ENCODE measurements at places on chromosomes 4 and X. TPM values are rescaled to one million over a fixed set of nuclear protein-coding genes. Genes with fewer than 3 reads are reported as not detected.

DNA sequence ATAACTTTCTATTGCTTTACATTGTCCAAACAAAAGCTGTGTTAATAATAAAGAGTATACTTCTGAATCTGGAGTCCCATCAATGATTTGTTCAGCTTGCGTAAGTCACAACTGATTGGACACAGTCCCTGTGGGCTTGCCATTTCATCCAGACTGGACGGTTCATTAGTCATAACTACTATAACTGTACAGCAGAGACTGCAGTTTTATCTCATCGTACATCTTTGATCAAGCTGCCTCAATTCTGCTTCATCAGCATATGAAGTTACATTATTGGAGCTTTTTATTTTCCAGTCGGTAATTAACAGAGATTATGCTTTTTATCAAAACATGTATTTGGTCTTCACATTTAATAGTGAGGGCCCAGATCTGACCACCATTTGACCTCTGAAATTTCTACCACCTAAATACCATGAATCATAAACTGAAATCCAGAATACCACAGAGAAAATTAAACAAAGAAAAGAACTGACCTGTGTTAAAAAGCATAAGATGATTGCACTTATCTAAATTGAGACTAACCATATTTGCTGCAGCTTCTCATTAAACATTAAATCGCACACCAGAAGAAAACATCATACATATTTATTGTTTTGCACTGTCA is 12.5 kb upstream of the MAB21L2 start:
- no peak for DNase-seq

GRCh38 chr4:147088146-147088545 is 142.5 kb upstream of the TTC29 start:
- no peak for DNase-seq

DNA sequence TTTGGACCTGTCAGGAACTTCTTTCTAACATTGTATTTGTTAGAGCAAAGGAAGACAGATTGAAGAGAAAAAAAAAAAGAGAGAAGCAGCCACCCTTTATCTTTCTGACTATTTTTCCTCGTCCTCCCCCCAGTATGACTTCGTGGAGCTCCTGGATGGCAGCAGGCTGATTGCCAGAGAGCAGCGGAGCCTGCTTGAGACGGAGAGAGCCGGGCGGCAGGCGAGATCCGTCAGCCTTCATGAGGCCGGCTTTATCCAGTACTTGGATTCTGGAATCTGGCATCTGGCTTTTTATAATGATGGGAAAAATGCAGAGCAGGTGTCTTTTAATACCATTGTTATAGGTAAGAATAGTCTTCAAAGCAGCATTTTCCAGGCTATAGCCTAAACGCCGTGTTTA is 237.7 kb downstream of the DCTD start:
- DNase-seq = no peak

DNA sequence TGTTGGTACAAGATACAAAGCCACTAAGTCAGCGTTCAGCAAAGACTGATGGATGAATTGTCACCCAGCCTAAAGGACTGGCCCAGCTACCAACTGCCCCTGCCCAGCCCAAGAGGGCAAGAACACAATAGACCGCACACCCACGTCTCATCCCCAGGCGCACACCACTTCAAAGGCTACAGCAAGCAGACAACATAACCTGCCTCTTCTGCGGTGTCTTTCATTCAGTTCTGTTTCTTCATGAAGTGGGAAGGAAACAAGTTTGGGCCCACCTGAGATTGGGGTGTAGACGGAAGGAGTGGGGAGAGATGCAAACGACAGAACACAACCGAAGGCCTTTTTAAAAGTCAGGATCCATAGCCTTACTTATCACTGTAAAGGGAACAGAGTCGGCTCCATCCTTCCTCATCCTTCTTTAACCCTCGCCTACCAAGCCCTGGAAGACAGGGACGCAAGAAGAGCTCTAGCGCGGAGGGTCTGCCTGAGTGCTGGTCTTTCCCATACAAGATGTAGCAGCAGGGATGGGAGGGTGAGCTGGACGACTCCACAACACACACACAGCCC is 691 bp downstream of the SCARB2 start:
- DNase-seq = no peak

DNA sequence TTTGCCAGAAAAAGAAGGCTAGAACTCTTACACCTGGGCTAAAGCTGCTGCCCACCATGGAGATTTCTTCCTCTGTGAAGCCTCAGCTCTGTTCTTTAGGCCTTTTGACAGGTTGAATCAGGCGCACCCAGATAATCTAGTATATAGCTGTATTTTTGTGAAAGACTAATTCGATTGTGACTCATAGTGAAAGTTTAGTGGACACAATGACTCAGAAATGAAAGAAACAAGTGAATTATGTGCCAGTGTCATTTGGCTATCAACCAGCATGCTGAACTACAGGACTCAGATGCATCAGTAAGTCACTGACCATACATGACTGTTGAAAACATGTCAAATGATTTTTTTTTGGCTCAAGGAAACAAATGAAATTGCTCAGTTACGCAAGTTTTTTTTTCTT is 425.4 kb downstream of the SLITRK2 start:
- no peak for DNase-seq

DNA sequence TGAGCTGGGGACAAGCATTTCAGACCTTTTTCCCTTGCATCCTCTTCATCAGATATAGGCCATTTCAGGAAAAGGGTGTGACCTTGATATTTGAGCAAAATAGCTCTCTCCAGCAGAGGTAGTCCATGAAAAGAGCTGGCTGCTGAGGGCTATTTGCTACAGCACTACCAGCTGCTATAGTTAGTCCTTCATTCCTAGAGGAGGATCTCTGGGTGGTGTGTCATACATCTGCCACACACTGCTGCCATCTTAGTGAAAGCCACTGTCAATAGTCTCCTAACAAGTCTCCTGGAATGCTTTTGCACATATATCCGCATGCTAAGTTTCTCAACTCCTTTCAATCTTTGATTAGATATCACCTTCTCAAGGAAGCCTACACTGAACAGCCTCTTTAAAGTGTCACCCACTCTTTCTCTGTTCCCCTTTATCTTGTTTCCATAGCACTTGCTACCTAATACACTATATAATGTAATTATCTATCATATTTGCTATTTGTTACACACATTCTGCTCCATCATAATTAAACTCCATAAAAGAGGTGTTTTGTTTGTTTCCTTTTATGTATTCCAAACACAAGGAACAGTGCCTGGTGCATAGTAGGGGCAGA is 131.9 kb downstream of the TBC1D19 start:
- no peak for DNase-seq

GRCh38 chrX:133648594-133648993 is 233.3 kb upstream of the GPC4 start:
- no peak for DNase-seq

GRCh38 chr4:22941688-22942375 is 249.1 kb downstream of the GBA3 start:
- DNase-seq = no peak

DNA sequence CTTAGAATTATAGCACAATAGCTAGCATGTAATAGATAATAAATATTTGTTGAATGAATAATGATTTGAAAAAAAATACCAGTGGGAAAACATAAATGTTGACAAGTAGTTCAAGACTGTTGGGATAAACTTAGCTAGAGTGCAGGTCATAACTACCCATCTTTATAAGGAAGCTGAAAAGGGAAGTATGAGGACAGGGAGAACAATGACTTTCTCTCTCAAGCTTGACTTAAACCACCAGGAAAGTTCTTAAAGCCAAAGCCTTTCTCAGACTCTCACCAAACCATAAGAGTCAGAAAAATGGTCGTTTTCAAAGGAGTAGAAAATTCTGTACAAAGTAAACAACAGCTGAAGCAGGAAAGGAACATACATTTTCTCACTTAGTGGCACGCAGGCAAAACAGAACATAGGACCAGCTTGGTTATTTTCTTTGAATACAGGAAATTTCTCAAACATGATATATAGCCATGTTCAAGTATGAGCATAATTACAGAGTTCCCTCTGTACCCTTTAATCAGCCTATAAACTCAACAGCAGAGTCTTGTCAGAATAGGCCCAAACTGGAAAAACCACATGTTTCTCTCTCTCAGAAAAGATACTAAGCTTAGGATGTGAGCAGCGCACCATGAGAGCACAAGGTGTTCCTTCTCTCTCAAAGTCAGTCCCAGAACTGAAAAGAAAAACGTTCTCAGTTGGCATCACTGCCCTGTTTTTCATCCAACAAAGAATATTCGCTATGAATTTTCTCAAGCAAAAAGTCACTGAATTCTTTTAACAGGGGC is 28.7 kb downstream of the MAPK10 start:
- no peak for DNase-seq

GRCh38 chrX:22594766-22595165 is 322.1 kb downstream of the CBLL2 start:
- DNase-seq = no peak

GRCh38 chr4:52051615-52052474 is 741 bp downstream of the SPATA18 start:
- peak; percentile 92 for DNase-seq

GRCh38 chrX:12994321-12994720 is 19.4 kb downstream of the TMSB4X start:
- no peak for DNase-seq

GRCh38 chr4:98399915-98400314 is 138.7 kb downstream of the RAP1GDS1 start:
- DNase-seq = no peak

- DNase-seq = no peak
Measured at GRCh38 chr4:173280998-173281397, 53.2 kb downstream of the HMGB2 start.

DNA sequence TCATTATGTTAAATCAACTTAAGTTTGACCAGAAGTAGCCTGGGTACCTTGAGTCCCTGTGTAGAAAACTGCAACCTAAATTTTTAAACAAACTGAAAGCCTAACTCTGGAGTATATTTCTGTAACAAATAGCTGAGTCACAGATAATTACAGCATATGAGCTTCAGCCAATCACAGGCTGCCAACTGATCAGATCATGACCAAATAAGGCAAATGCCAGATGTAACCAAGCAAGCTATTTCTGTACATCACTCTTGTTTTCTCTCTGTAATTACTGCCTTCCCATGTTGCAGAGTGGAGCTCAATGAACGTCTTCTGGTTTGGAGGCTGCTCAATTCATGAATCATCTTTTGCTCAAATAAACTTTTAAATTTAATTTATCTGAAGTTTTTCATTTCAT is 980.9 kb upstream of the DIAPH2 start:
- no peak for DNase-seq

- no peak for DNase-seq
Measured at GRCh38 chr4:137621056-137621455, 88.8 kb upstream of the PCDH18 start.

DNA sequence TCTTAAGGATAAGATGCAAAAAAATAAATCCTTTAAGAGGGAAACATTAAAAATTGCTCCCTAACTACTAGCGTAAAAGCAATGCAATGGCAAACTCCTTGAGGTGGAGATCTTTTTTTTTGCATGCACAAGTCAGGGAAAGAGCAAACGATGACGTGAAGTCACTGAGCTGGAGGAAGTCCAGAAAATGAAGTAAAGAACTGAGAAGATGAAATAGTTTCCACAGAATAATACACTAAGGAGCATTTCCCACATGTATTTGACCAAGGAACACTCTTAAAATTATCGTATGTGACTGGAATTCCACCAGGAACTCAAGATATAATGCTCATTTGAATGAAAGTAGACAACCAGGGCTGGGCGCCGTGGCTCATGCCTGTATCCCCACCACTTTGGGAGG is 21.0 kb upstream of the DOCK11 start:
- DNase-seq = no peak

- no peak for DNase-seq
Measured at GRCh38 chrX:118250445-118250844, 95.5 kb upstream of the WDR44 start.

- DNase-seq = no peak
Measured at GRCh38 chr4:78345237-78345636, 206.3 kb upstream of the ANXA3 start.

- no peak for DNase-seq
Measured at GRCh38 chr4:112818594-112818965, 181.6 kb downstream of the LARP7 start.

GRCh38 chr4:154626793-154627484 is 14.5 kb upstream of the FGG start:
- peak; percentile 46 for DNase-seq

DNA sequence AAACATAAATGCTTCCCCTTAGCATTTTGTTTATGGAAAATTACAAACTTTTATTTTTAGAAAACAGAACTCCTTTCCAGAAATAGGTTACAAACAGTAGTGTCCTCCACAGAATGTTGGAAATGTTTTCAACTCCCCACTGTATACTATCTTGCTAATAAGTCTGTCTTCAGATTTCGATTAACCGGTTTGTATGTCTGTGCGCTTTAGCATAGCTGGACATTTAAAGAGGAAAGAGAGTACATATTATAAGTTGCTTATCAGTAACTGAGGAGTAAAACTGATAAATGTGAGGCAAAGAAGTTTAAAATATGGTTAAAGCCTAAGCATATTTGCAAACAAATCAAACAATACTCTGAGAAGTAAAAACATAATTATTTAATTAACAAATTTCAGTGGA is 3.4 kb downstream of the CXCL8 start:
- DNase-seq = no peak

GRCh38 chr4:26420438-26420837 is 69.8 kb downstream of the CCKAR start:
- DNase-seq = no peak

DNA sequence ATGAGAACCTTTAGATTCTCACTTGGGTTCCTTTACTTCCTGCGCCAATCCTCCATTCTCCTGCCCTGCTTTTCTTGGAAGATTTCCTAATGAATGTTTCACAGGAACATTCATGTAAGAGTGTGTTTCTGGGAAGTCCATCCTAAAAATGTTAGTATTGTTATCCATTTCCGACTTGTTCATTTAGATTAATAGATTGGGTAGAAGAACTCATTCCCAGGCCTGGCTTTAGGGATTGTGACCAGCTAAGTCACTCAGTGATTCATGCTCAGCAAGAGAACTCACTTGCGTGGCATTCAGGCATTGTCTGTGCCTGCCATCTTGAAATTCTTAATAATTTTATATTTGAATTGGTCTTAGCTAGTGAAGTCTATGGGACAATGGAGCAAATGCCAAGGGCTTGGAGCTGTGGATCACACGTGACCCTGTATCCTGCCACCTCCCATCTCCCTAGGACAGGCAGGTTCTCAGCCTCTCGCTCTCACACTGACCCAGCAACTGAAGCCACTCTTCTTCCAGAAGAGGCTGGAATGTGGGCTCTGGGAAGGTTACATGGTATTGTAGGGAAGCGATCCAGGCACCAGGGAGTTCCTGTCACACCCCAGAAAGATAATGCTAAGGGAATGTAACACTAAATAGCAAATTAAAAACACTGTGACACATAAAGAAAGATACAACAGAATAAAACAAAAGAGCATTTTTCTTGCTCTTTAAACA is 562.1 kb downstream of the TMA16 start:
- DNase-seq = no peak

GRCh38 chr4:144645102-144645630 is 790 bp upstream of the HHIP start:
- DNase-seq = peak; percentile 52

The DMRTC1 gene
- total RNA-seq = not detected

The CLTRN gene
- total RNA-seq = not detected

The SPATA18 gene
- 1.9 TPM for total RNA-seq

The ANKRD50 gene
- total RNA-seq = 58.8 TPM

The ADH1C gene
- total RNA-seq = not detected

The EPGN gene
- not detected for total RNA-seq

The CPLX1 gene
- total RNA-seq = under 0.01 TPM

The HMGB3 gene
- 20.6 TPM for total RNA-seq

The DDIT4L gene
- 2.0 TPM for total RNA-seq

The PITX2 gene
- total RNA-seq = under 0.01 TPM

The SFRP2 gene
- not detected for total RNA-seq

The TDO2 gene
- not detected for total RNA-seq
